ENCODE measurements at places on chromosomes 13 and 19.
A peak's percentile ranks its signal among the peaks of the same experiment; 100 is the strongest.

- no peak for DNase-seq
These were observed 28.1 kb upstream of the KIR3DL3 start for GRCh38 chr19:54696117-54696548.

DNA sequence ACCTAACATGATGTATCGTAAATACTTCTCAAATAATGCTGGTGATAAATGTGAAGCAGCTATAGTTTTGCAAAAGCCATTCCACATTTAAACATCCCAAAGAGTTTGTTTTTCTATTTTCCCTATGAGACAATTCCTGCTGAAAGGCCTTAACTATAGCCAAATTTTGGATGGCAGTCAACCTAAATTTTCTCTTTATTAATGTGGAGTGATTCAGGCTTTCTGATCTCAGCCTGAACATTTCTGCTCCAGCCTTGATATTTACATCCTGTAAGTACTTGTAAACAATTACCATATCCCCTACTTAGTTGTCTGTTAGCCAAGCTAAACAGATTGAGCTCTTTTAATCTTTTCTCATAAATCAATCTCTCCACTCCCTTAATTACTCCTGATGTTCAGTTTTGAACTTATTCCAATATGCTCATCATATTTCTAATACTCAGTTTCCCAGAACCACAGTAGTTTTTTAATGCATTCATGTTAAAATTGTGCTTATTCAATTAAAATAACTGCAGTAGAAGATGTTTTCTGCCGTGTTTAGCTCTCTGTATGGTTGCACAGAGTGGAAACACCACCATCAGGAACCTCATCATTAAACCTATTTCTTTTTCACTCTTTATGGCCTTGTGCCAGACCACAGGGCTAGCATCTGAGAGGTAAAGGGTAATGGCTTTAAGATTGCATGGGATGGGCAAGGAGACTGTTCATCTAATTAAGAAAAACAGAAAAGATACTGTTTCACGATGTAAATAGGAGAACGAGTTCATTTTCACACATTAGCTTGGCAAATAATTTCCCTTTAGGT lies 1235.2 kb upstream of the SLC10A2 start:
- DNase-seq = no peak

- DNase-seq = no peak
These were observed 22.1 kb downstream of the CAPN12 start for GRCh38 chr19:38721979-38722773.

DNA sequence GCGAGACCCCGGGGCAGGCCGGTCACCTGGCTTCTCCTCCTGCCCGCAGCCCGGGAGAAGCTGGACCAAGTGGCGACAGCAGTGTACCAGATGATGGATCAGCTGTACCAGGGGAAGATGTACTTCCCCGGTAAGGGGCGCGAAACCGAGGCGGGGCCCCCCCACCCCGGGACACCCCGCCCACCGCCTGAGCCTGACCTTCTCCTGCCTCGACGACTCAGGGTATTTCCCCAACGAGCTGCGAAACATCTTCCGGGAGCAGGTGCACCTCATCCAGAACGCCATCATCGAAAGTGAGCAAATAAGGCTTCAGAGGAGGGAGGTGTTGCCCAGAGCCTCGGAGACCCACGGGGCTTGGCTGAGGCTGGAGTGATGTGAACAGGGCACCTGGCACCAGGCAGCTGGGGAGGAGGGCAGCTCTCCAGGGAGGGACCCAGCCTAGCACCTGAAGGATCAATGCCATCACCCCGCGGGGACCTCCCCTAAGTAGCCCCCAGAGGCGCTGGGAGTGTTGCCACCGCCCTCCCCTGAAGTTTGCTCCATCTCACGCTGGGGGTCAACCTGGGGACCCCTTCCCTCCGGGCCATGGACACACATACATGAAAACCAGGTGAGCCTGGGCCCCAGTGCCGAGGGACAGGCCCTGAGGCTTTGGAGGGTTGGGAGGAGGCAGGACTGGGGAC lies 629 bp downstream of the IZUMO4 start:
- DNase-seq = no peak

DNA sequence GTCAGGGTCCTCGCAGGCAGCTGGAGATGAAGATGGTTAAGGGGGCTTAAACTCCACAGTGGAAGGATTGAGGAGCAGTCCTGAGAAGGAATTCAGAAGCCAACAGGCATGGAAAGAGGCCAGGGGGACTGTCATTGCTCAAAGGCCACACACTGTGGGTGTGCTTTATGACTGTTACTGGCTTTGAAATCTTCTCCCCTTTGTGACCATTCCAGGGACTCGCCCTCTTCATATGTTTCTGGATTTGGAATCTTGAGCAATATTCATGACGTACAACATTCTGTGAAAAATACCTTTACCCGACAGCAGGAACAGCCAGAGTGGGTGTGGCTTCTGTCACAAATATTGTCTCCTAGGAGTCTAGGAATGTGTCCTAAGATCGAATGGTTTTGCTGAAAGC lies 16.6 kb downstream of the CEACAM7 start:
- DNase-seq = no peak

DNA sequence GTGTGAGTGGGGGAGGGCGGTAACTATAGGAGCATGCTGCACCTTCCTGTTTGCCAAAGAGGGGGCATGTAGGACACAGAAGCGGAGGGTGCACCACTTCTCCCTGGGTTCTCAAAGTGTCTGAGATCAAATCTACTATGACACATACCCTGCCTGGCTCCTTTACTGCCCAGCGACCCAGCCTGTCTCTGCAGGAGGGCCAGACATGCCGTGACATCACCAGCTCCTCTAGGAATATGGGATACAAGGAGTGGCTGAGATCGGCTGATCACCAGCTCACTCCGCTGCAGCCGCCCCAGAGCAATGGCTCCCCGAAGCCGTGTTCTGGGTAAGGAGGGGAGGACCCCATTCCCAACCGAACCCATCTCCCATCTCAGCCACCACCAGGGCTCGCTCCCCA lies 16.4 kb upstream of the IGFL1 start:
- DNase-seq = no peak

GRCh38 chr13:83845106-83845505 lies 37.2 kb downstream of the SLITRK1 start:
- no peak for DNase-seq

DNA sequence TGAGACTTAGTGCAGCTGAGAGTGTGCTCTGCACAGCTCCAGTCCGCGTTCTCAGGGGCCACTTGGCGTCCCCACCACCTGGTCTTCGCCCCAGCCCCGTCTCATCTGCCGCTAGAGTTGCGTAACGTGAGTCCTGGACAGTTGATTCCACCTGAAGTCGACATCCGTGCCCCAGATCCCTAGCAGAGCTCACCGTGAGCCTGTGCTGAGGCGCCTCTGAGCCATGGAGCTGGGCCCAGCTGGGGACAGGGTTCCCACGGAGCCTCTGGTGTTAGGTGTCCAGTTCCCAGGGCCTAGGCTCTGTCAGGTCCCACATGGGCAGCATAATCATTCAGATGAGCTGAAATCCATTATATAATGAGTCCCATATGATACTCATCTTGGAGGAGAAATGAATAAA lies 147.1 kb upstream of the SOX1 start:
- DNase-seq = no peak

DNA sequence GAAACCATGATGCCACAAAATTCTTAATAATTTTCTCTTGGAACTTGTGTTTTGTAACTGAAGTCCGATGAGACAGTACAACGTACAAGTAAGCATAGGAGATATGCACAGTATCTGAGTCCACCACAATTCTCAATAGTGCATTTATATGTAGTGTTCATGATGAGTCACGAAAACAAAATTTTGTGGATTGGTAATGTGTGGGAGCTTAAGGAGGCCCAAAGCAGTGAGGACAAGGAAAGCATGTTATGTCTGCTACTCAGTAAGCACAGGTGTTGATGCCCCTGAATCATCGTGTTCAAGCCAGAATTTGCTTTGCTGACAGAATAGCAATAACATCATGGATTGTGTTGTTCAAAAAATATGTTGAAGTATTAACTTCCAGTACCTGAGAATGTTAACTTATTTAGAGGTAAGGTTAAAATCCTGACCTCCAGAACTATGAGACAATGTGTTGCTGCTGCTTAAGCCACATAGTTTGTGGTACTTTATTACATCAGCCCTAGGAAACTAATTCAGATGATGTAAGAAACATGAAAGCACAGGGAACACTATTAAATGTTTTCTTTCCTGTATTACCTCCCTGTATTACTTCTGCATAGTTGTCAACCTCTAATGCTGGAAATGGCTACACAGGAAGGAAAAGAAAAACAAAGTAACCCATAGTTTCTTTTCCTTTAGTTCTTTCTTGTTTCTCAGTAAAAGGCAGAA lies 201.3 kb downstream of the SLITRK6 start:
- no peak for DNase-seq

DNA sequence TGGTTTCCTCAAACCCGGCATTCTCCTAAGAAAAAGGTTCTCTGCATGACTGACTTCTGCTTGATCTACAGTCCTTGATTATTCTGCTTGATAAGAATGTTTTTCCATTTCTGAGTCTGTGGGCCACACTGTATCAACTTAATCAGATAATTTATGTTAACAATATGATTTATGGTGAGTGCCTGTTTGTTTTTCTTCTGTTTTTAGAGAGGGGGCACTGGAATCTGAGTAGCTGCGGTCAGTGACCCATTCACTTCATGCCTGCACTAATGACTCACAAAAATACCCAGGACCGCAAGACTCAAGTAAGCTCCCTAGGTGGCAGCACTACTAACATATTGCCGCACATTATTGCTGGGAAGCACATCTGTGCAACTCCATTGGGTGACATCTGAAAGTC lies 542.3 kb upstream of the ATXN8OS start:
- no peak for DNase-seq

GRCh38 chr19:13428352-13428751 lies 77.9 kb downstream of the CACNA1A start:
- DNase-seq = no peak

- no peak for DNase-seq
These were observed 42.6 kb downstream of the KLF2 start for GRCh38 chr19:16367261-16367683.

GRCh38 chr19:8421484-8422461 lies 8.7 kb downstream of the MARCHF2 start:
- DNase-seq = no peak

- peak; percentile 81 for DNase-seq
These were observed at the start of gene TSHZ3 for GRCh38 chr19:31349160-31349881. Gene TSHZ3, minus strand, starts transcription at chr19:31349436. Its CDS starts 217 bp downstream, at chr19:31349219.

GRCh38 chr13:63435667-63436324 lies 2020.1 kb upstream of the PCDH20 start:
- no peak for DNase-seq

GRCh38 chr13:75452564-75452963 lies 29.4 kb downstream of the TBC1D4 start:
- no peak for DNase-seq

DNA sequence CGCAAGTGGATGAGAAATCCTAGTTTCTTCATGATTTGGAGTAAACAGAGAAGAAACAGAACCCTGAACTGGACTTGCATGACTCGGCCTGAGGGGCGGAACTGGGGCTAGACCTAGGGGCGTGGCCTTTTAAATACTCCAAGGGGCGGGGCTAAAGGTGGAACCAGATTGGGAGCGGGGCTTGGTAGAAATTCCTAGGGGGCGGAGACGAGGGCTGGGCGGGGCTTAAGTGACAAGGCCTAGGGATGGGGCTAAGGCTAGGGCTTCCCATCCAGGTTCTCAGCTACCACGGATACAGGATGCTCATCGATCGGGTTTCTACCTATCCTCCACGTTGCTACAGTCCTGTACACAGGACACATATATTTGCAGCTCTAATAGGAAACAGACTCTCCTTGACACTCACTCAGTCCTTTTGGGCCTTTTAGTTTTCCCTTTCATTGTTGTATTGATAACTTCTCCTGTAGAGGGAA lies 372 bp upstream of the ZNF699 start:
- peak; percentile 88 for DNase-seq

DNA sequence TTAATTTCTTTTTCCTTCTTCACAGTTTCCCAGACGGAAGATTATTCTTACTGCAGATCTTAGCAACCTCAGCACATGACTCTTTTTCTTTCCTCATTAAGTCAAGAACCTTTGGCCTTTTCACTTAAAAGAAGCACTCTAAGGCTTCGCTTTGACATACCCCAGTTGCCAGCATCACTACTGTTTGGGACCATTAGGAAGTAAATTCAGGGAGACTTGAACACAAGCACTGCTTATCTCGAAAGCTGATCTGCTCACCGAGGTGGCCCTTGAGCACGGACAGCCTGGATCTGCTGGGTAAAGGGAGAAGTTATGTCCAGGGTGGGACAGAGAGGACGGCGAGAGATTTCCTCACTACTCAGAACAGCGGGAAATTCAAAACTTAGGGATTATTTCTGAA lies 151.4 kb upstream of the RNF113B start:
- DNase-seq = no peak

GRCh38 chr13:109606520-109606919 lies 179.9 kb downstream of the IRS2 start:
- DNase-seq = no peak

GRCh38 chr19:37537391-37537947 lies 30.7 kb downstream of the ZNF793 start:
- no peak for DNase-seq

All from psoas muscle (tissue), 8 donors.